ENCODE measurements at places on chromosomes 7 and 10.

DNA sequence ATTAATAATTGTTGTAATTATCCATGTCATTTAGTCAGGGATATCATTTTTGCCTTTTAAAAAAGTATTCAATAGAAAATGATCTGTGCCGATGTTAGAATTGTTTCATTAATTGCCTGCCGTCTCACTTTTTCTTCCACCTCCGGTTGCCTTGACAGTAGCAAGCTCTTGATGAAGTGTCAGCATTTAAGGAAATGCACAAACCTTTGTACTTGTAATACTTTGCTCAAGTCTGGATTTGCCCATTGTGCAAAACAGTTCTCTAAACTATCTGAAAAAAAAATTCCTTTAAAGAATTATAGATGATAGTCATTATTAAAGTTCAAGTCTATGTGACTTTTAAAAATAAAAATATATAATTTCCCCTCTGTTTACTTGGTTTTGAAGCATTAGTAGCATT lies 619.7 kb downstream of the GATA3 start:
- DNase-seq: no peak

- no peak for DNase-seq
Observed at GRCh38 chr10:67098461-67098860, 172.6 kb downstream of the LRRTM3 start.

DNA sequence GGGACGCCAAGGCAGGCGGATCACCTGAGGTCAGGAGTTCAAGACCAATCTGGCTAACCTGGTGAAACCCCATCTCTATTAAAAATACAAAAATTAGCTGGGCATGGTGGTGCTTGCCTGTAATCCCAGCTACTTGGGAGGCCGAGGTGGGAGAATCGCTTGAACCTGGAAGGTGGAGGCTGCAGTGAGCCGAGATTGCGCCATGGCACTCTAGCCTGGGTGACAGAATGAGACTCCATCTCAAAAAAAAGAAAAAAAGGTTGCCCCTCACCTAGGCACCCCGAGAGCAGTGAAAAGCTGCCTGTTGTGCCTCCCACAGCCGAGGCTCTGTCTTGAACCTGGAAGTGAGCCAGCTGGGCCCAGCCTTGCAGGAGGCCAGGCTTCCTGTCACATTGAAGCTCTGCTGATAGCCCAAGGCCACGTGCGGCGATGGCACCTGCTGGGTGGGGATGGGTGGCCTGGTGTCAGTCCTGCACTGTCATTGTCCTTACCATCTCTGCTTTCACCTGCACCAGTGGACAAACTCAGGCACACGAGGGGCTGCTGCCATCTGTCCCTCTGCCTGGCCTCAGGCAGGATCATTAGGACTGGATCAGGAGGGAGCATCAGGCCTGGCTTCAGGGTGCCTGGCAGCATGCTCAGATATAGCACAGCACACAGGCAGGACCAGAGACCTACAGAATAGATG lies 37.8 kb downstream of the DNAJB12 start:
- DNase-seq: no peak

GRCh38 chr7:88480271-88480670 lies 173.6 kb upstream of the STEAP4 start:
- DNase-seq: no peak

DNA sequence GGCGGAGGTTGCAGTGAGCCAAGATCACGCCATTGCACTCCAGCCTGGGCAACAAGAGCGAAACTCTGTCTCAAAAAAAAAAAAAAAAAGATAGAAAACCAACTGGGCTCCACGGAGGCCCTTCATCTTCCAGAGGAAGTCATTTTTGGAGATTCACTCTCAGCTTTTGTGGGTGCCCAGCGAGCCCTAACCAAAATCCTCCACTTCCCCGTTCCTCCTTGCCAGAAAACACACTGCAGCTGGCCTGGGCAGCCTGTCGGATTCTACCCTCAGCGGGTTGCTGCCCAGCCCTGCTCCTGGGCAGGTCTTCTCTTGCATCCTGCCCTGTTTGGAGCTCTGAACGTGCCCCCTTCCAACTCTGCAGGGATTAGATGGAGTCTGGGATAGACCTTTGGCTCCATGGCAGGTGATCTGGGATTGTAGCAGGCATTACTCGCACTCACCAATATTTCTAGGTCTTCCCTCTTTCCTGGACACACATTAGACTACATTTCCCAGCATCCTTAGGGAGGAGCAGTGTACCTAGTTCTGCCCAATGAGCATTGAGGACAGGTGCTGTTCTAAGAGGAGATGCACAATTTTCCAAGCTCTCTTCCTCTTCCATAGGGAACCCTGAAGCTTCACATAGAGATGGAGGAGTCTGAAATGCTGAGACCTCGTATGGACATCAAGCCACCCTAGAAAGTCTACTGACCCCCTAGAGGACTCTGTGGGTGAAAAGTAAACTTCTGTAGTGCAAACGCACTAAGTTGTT lies 4.6 kb downstream of the GRID2IP start:
- no peak for DNase-seq

DNA sequence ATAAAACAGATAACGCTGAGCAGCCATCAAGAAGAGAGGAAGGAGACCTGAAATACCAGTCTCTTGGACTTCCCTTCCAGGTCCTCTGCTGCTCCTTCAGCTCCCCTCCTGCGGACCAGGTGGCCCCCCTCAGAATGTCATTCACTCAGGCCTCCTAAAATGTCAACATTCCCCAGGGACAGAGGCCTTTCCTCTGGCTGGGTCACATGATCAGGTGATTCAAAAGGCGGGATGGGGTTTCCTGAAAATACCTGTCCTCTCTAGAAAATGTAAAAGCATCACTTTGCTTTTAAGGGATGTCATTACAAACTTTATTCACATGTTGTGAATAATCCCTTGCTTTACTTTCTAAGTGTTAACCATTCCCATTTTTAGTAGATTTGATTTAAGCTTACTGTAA lies 311.1 kb downstream of the INHBA start:
- DNase-seq: no peak

DNA sequence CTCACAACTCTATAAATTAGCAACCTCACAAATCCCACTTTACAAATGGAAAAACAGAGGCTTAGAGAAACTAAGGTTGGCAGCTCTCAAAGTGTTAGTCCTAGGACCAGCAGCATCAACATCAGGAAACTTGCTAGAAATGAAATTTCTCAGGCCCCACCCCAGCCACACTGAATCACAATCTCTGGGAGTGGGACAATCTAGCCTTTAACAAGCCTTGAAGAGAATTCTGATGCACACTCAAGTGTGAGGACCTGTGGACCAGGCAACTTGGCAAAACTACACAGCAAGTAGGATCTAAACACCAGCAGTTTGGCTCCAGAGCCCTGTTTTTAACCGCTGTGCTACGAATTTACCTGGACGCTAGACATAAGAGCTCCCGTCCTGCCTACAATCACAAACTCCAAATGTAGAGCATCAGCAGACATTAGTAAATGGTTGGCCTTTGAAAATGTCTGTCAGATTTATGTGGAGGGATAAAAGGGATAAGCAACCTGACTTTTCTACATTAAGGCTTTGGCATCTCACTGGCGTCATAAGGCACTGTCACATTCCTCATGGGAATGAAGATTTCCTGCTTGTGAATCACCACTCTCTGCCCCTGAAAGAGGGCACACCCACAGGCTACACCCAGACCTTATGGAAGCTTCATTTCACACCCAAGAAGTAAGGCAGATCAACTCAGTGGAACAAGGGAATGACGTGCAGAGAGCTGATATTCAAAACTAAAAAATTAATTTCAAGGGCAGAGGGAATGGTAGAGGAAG lies 34.5 kb downstream of the PPP1R3C start:
- DNase-seq: no peak

DNA sequence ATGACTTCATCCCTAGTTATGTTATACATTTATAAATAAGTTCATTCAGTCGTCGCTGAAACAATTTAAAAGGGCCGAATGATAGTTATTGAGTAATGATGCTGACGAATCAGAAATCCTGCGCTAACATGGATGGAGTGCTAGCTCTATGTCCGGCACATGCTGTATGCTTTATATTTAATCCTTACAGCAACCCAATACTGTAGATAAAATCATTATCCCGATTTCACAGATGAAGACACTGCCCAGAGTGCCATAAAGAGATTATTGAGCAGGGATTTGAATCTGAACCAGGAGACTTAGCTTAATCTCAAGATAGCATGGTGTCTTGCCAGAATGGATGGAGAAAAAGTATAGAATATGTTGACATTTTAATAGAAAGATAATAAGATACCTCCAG lies 1.1 kb upstream of the ICA1 start:
- DNase-seq: no peak

DNA sequence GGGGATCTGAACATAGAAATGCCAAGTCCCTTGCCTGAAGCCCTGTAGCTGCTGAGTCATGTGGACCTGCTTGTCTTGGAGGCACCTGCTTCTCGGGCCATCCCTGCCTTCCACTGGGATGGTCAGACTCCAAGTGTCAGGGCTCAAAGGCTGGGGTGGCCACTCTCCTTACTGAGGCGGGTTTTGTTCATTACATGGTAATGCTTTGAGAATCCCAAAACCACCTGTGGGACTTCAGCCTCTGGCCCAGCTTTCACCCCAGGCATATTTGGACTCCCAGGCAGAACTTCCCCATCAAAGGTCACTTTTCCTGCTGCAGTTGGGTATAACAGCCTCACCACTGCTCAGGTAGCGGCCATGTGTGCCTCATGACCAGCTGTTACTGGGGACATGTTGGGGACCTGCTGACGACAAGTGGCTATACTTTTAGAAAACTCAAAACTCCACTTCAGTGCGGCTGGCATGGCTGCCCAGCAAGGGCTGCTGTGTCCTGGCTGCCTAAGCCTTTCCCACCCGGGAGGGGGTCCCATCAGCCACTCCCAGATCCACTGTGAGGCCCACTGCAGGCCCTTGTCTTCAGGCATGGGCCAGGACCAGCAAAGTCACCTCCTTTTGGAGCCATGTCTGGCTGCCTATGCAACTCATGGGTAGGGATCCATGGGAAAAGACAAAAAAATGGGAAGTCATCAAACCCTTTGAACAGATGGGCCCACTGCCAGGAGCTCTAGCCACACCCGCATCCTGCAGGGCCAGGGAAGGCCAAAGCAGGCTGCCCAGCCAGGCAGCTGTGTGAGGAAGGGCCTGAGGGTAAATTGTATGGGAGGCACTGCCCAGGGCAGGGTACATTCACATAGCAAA lies 96.7 kb downstream of the ARHGAP22 start:
- no peak for DNase-seq

GRCh38 chr7:22671177-22671879 lies 55.7 kb upstream of the IL6 start:
- DNase-seq: no peak

DNA sequence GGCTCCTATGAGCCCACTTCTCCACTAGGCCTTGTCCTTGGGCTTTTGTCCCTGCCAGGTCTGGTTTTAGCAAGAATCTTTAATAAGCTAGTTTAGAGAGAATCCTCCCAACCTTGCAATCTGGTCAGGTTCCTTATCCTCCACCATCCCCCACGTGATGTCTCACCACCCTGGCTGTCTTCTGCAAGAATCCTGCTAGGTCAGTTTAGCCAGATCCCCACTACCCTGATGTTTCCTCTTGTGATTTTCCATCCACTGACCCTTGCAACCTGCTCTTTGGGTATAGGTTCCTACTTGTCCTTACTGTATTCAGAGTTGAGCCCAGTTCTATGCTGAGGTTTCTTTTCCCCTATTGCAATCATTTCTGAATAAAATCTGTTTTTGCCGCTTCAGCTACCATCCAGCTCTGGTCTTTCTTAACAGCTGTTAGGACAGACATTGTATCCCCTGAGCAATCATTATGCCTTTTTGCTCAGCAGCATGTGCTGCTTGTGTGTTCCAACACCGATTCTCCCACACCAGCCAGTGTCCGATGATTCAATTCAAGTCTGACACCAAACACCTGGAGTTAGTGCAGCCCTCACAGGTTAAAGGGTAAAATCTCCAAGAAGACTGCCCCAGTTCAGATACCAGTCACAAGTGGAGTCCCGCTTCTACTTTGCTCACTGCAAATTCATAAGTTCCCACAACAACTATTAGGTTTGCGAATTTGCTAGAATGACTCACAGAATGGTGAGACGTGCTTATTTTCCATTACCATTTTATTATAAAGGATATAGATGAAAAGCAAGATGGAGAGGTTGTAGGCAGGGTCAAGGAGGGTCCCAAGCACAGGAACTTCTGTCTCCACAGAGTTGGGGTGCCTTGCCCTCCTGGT lies 62.2 kb upstream of the ADCY1 start:
- no peak for DNase-seq

DNA sequence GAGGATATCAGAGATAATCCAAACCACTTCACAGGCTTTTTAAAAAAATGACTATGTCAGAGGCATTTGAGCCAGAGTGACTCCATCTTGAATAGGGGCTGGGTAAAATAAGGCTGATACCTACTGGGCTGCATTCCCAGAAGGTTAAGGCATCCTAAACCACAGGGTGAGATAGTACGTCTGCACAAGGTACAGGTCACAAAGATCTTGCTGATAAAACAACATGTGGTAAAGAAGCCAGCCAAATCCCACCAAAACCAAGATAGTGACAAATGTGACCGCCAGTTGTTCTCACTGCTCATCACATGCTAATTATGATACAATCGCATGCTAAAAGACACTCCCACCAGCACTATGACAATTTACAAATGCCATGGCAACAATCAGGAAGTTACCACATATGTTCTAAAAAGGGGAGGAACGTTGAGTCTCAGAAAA lies 177.5 kb downstream of the RAPGEF5 start:
- no peak for DNase-seq

- no peak for DNase-seq
Observed at GRCh38 chr7:99014113-99014985, 129.6 kb downstream of the SMURF1 start.

DNA sequence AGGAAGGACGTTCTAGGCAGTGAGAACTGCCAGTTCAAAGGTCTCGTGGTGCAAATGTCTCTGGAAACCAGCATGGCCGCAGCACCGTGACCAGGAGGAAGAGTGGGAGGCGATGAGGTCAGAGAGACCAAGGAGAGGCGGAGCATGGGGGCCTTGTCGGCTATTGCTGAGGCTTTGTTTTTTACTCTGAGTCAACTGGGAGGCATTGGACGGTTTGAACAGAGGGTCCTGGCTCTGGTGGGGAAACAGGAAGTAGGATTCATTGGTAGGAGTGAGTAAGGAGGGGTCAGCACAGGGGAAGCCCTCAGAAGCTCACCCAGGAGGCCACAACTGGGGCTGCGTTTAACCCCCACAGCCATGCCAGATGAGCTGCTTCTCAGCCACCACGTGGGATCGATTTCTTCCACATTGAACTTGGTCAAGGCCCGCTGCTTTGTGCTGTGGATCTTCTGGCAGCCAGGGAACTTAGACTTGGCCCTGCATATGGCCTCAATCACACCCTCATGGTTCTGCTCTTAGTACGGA lies 22.2 kb upstream of the SH2B2 start:
- no peak for DNase-seq

DNA sequence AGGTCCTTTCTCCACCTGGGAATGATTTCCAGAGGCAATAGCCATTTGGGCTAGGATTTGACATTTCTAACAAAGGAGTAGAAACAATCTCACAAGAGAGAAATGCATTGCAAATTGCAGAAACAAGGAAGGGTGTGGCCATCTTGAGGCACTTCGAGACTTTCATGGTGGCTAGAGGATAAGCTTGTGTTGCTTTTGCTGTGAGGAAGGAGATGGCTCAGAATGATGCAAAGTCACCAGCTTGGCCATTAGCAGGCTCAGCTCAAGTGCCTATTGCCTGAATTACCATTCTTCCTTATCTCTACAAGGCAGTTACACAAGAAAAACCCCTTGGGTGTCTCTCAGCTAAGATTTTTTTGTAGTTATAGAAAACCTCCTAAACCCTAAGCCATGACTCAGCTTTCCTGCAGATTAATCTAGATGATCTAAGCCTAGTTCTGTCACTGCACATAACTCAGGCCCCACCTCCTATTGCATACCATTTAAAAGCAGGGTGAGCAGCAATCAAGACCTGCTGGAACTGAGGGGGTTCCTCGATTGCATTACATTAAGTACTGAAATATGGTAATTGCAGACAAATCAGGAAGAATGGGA lies 683.1 kb downstream of the NRG3 start:
- DNase-seq: no peak
